Suprapubic skin (tissue), 4 donors: ENCODE measurements at places on chromosomes 13 and 19. TPM values are rescaled to one million over a fixed set of nuclear protein-coding genes. Genes with fewer than 3 reads are reported as not detected.
A peak's percentile ranks its signal among the peaks of the same experiment; 100 is the strongest.

GRCh38 chr19:40143612-40144011 is 47.6 kb upstream of the MAP3K10 start:
- peaks cover 14% of the 10 kb centered on the region for H3K4me1 ChIP-seq
- no peak for DNase-seq
- H3K36me3 ChIP-seq = no peaks in the 10 kb centered on the region

SERPINE3 gene
- total RNA-seq = not detected

DNA sequence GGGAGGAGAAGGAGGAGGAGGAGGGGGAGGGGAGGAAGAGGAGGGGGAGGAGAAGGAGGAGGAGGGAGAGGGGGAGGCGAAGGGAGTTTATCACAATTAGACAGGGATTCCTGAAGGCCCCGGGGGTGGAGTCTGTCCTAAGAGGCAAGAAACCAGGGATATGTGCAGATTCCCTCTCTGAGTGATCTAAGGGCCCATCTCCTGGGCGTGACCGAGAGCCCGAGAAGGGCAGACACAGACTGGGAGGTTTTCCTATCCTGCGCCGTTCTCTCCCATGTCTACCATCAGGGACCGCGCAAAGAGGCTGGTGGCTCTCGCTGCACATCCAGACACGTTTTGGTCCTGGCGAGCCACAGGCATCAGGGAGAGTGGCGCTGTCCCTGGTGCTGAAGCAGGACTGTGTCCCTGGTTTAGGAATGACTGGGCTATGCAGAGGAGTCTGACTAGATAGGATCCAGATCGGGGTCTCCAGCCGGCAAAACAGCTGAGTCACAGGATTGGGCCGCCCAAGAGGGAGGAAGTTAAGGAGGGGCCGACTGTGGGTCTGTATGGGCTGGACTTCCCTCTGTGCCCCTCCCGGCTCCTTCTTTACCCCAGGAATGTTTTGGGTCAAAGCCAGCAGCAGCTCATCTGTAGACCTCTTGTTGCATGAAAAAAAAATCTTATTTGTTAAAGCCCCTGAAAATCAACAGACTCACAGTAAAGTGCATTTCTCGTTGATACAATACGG is 17.9 kb upstream of the ZNF175 start:
- H3K27ac ChIP-seq = no peak overlapping the region
- no peak overlapping the region for H3K4me3 ChIP-seq
- H3K36me3 ChIP-seq = no peaks in the 10 kb centered on the region
- peaks cover 29% of the 10 kb centered on the region for H3K27me3 ChIP-seq
- no peak for DNase-seq

DNA sequence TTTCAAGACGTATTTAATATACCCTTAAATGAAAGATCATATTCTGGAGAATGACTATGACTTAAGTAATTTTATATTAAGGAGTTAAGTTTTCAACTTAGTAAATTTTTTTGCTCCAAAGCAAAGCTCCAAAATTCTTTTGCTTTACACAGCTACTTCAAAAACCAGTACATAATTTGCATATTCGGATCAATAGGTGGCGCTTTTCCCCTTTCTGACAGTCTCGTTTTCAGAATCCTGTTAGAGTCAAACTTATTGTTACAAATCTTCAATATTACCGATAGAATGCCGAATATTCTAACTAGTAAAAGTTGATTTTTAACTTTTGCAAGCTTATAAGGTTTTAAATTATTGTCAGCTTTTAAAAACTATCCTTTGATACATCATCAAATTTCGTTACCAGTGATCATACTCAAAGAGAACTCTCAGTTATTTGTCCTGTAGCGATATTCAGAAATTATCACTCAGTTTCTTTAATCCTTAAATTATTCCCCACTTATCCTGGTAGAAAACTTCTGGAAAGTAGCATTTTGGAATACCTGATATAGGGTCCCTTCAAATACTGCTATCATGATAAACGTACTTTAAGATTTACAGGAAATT is 852.7 kb upstream of the KLHL1 start:
- no peak overlapping the region for H3K4me3 ChIP-seq
- H3K27me3 ChIP-seq = no peaks in the 10 kb centered on the region
- H3K4me1 ChIP-seq = no peaks in the 10 kb centered on the region
- H3K27ac ChIP-seq = no peak overlapping the region

DNA sequence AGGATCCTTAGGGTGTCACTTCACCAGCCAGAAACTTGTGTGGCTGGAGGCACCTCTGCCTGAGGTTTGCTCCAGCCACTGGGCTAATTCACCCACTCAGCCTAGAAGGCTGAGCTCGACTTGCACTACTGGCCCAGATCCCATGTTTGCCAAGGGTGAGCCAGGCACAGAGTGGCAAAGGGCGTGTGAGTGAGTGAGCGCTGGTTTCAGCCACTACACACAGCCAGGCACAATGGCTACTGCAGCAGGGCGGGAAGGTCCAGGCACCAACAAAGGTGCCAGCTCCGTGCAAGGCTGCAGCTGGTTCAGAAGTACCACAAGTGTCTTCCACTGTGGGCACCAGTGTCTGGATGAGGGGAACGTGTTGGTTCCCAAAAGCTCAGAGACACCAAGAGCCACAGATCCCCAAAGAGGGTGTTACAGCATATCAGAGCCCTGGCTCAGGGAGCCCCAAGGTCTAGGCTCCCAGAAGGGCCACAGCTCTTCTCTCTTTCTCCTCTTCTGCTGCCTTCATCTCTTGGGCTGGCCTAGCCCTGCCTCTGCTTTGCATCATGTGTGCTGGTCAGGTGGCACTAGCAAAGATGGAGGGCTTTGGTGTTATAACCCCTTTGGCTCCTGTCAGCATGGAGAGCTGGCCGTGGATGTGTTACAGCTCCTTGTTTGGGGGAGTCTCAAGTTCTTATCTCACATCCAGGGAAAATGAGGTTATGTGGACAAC is 736.3 kb upstream of the KLHL1 start:
- no peaks in the 10 kb centered on the region for H3K36me3 ChIP-seq
- no peaks in the 10 kb centered on the region for H3K4me1 ChIP-seq
- no peak for DNase-seq
- no peaks in the 10 kb centered on the region for H3K27me3 ChIP-seq
- H3K4me3 ChIP-seq = no peak overlapping the region

GRCh38 chr13:46202966-46203365 is 8.8 kb upstream of the LRRC63 start:
- H3K27ac ChIP-seq = no peak overlapping the region
- no peak for DNase-seq
- H3K27me3 ChIP-seq = no peaks in the 10 kb centered on the region
- H3K4me3 ChIP-seq = no peak overlapping the region
- no peaks in the 10 kb centered on the region for H3K4me1 ChIP-seq
- H3K36me3 ChIP-seq = no peaks in the 10 kb centered on the region

PGLYRP2 gene
- total RNA-seq = 0.21 TPM

DNA sequence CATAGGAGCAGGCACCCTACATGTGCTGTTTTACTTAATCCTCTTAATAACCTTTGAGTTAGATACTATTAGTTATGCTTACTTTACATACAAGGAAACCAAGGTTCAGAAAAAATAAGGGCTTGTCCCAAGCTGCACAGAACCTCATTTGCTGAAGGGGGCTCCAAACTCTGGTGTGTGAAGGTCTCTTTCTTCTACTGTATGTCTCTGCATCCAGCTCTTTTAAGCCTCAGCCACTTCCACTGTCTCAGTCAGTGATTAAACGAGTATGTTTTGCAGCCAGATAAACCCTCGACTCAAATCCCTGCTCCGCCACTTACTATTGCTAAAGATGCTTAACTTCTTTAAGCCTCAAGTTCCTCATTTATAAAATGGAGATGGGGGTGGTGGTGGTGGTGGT is 112.4 kb upstream of the WASF3 start:
- no peak overlapping the region for H3K27ac ChIP-seq
- H3K27me3 ChIP-seq = no peaks in the 10 kb centered on the region
- no peak overlapping the region for H3K4me3 ChIP-seq
- DNase-seq = no peak

- DNase-seq = no peak
- H3K27ac ChIP-seq = no peak overlapping the region
- H3K27me3 ChIP-seq = no peaks in the 10 kb centered on the region
- H3K4me3 ChIP-seq = no peak overlapping the region
- H3K36me3 ChIP-seq = no peaks in the 10 kb centered on the region
These were observed 180.8 kb upstream of the ARGLU1 start for GRCh38 chr13:106748785-106749184.

ADAT3 gene
- total RNA-seq = 21.4 TPM

- peak overlapping the region; percentile 91 for H3K27ac ChIP-seq
- no peak for DNase-seq
- peaks cover 8% of the 10 kb centered on the region for H3K27me3 ChIP-seq
- peak overlapping the region; percentile 70 for H3K4me3 ChIP-seq
These were observed 324 bp upstream of the FBXO17 start for GRCh38 chr19:38975861-38976271.

DNA sequence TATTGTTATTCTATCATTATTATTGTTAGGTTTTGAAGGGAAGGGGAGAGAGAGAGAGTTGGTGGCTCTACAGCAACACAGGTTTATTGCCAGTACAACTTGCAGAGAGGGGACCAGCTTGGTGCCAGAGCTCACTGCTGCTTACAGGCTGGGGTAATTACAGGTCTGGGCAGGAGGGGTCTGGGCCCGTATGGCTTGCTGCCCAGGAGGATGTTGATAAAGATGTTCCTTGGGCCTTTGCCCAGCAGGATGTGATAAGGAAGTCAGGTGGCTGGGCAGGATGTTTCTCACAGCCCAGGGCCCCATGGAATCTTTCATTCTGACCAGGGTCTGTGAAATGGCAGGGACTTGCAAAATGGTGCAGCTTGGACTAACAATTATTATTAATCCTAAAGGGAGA is 64.2 kb upstream of the ZNF599 start:
- no peak overlapping the region for H3K4me3 ChIP-seq
- H3K4me1 ChIP-seq = peaks cover 6% of the 10 kb centered on the region
- no peaks in the 10 kb centered on the region for H3K36me3 ChIP-seq
- DNase-seq = no peak

GRCh38 chr13:85651440-85651839 is 147.8 kb downstream of the SLITRK6 start:
- H3K27me3 ChIP-seq = no peaks in the 10 kb centered on the region
- no peaks in the 10 kb centered on the region for H3K36me3 ChIP-seq
- no peak overlapping the region for H3K4me3 ChIP-seq
- H3K4me1 ChIP-seq = no peaks in the 10 kb centered on the region

DNA sequence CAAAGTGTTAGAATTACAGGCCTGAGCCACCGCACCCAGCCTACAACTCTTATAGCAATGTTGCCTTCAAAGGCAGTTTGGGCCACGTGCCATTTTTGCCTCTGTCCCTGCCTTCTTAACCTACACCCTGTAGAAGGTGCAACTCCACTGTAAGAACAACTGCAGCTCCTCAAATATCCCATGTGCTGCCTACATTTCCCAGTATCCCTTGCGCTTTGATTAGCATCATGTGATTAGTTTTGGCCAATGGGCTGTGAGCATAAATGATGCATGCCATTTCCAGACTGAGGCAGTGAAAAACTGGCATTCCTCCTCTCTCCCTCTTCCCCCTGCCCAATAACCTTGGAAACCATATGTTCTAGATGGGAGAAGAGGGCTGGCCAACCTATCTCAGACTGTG is 75.2 kb upstream of the MRI1 start:
- H3K4me3 ChIP-seq = no peak overlapping the region
- H3K27ac ChIP-seq = no peak overlapping the region
- no peak for DNase-seq

CYP4F12 gene
- 85.4 TPM for total RNA-seq

GRCh38 chr19:56603829-56604228 is 8.7 kb downstream of the ZNF71 start:
- H3K4me1 ChIP-seq = no peaks in the 10 kb centered on the region
- H3K4me3 ChIP-seq = no peak overlapping the region
- no peaks in the 10 kb centered on the region for H3K27me3 ChIP-seq
- no peak for DNase-seq
- peaks cover 44% of the 10 kb centered on the region for H3K36me3 ChIP-seq

OR4F17 gene
- not detected for total RNA-seq

- DNase-seq = no peak
- peaks cover 92% of the 10 kb centered on the region for H3K36me3 ChIP-seq
- no peak overlapping the region for H3K4me3 ChIP-seq
- peak overlapping the region; percentile 85 for H3K27ac ChIP-seq
- H3K27me3 ChIP-seq = no peaks in the 10 kb centered on the region
These were observed 23.5 kb upstream of the MYDGF start for GRCh38 chr19:4693471-4694121.

EPS8L1 gene
- 243 TPM for total RNA-seq

CHAMP1 gene
- total RNA-seq = 10.0 TPM

GRCh38 chr13:47647001-47647400 is 354.1 kb downstream of the SUCLA2 start:
- H3K36me3 ChIP-seq = no peaks in the 10 kb centered on the region
- H3K4me1 ChIP-seq = no peaks in the 10 kb centered on the region
- H3K27ac ChIP-seq = no peak overlapping the region
- H3K4me3 ChIP-seq = no peak overlapping the region

GRCh38 chr19:41480336-41480735 is 37.4 kb downstream of the ERICH4 start:
- H3K27me3 ChIP-seq = peaks cover 14% of the 10 kb centered on the region
- no peak overlapping the region for H3K4me3 ChIP-seq
- no peaks in the 10 kb centered on the region for H3K36me3 ChIP-seq

ZNF575 gene
- 0.64 TPM for total RNA-seq

DNA sequence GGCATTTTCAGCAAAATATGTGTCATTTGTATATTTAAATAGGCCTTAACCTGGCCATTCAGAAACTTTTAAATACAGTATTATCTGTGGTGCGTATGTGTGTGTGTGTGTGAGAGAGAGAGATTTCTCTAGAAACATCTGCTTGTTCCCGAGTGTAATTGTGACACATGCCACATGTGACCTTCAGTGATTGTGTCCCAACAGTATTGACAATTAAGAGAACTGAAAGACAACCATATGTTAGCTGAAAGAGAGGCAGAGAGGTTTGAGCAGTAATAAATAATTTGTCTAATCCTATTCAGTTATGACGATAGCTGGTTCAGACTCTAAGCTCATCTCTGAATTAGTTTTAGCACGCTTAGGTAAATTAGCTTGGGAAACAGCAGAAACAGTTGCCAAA is 1503.1 kb downstream of the PCDH9 start:
- H3K27me3 ChIP-seq = no peaks in the 10 kb centered on the region
- no peak for DNase-seq
- no peaks in the 10 kb centered on the region for H3K4me1 ChIP-seq
- no peak overlapping the region for H3K4me3 ChIP-seq
- H3K27ac ChIP-seq = no peak overlapping the region
- H3K36me3 ChIP-seq = no peaks in the 10 kb centered on the region

CLDND2 gene
- not detected for total RNA-seq

DNA sequence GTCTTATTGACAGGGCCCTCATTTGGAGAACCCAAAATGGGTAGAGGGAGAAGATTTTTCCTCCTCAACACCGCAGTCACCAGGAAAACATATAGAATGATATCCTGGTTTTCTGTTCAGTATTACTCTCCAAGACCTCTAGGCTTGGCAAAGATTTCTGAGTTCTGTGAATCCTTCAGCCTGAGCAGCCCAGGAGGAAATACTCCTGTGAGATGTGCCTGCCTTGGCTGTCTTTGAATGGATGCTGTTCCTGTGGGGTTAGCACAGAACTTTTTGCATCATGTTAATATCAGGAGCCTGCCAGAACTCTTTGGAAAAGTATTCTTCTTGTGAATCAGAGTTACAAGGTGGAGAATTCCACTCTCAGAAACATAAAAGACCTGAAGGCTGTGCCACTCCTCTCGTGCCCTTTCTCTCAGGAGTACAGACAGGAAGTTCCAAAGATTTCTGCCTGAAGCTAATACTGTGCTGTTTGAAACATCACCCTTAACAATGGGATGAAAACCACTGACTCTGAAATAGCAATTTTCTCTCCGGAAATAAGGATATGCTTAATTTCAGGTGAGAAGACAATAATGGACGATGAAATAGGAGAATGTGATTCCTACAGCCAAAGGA is 520.1 kb upstream of the NBEA start:
- peak overlapping the region; percentile 57 for H3K27ac ChIP-seq
- peaks cover 8% of the 10 kb centered on the region for H3K4me1 ChIP-seq
- no peak overlapping the region for H3K4me3 ChIP-seq
- DNase-seq = no peak
- no peaks in the 10 kb centered on the region for H3K36me3 ChIP-seq

TNNT1 gene
- 13.6 TPM for total RNA-seq

LGI4 gene
- total RNA-seq = 7.5 TPM
